Stimulated activated CD4-positive, alpha-beta T cell treated with anti-CD3 and anti-CD28 coated beads, Interleukin-2, amount 100 ng/mL, for 24 hours (primary cell): ENCODE measurements at places on chromosomes 5 and 9.

GRCh38 chr9:38294220-38294960 is 98.1 kb upstream of the ALDH1B1 start:
- no peak for DNase-seq

DNA sequence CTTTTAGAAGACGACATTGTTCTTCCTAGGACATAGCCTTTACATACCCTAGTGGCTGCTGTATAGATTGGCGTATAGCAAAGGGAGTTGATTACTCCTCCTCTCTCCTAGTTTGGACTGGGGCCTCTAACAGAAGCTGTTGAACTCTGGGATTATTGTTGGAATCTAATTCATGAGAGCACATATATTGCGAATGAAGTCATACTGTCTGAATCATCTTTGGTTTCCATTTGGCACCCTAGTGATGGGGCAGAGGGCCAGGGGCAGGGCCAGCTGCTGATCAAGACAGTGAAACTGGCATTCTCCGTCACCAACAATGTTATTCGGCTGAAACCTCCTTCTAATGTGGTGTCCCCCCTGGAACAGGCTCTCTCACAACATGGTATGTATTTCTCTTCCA is 40.3 kb downstream of the NUP188 start:
- no peak for DNase-seq

- DNase-seq: peak; percentile 57
Measured at GRCh38 chr5:151222790-151223446, 974 bp downstream of the CCDC69 start.

DNA sequence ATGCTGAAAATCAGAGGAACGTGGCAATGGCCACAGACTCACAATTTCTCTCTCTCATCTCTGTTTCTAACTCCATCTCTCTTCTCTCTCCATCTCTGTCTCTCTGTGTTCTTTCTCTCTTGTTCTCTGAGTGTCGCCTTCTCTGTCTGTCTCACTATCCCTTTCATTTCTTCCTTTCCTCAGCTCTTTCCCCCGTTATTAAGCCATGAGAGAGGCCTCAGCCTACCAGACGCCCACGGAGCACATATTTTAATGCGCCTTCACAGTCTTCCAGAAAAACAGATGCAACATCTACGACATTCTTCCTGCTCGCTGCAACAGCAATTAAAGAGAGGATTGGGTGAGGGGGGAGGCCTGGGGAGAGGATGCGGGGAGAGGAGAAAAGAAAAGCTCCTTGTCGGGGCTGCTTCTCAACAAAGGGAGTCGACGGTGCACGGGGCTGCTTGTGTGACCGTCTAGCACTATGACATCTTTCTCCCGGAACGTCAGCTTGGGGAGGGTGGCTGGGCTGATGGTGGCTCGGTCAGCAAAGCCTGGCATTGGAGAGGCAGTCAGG is 37.7 kb upstream of the NEURL1B start:
- DNase-seq: no peak

DNA sequence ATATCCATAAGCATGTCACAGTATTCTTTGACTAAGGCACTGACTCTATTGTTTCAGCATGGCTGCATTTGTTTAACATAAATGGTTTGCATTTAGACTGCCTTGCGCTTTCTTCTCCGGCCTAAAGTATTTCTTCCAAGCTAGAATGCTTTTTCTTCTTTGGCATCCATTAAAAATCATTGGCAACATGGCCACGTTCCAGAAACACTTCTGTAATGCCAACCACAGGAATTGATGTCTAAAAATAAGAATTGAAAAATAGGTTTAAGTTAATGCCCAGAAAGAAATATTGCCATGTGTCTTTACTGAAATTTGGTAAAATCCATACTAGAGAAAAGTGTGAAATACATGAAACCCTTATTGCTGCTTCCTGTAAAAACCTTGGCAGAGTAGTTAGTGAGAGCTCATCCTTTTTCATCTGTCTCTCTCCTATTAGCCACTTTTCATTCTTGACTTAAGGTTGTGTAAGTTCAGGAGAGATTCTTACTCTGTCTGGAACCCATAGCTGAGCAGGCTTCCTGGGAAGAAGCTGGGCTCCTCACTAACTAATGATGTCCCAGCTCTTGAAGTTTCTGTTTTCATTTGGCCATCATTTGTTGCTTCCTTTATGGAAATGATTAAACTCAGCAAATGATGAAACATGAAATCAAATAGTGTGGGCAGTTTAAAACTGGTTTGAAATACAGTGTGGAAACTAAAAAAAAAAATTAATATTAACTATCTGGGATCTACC is 58.2 kb upstream of the RPS23 start:
- no peak for DNase-seq

GRCh38 chr5:156396830-156397081 is 69.8 kb downstream of the SGCD start:
- no peak for DNase-seq

GRCh38 chr5:1768283-1769000 is 31.2 kb downstream of the MRPL36 start:
- no peak for DNase-seq

GRCh38 chr5:16603295-16603694 is 13.5 kb downstream of the RETREG1 start:
- no peak for DNase-seq

DNA sequence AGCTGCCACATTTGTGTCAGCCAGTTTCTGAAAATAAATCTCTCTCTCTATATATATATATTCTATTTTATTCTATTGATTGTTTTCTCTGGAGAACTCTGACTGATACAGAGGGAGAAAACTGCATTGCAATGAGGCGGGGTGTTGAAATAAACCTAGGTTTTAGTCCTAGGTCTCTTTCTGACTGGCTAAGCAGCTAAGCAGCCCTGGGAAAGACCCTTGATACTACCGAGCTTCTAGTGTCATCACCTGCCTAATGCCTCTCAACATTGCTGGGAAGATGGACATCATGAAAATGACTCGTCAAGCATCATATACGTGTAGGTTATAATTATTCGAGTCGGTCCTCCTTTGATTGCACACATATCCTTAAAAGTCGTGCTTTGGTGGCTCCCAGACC is 166.5 kb upstream of the IL12B start:
- DNase-seq: no peak

GRCh38 chr9:129701549-129701948 is 36.1 kb downstream of the PRRX2 start:
- no peak for DNase-seq
